ENCODE measurements at places on chromosomes 7 and 10.
A peak's percentile ranks its signal among the peaks of the same experiment; 100 is the strongest.

DNA sequence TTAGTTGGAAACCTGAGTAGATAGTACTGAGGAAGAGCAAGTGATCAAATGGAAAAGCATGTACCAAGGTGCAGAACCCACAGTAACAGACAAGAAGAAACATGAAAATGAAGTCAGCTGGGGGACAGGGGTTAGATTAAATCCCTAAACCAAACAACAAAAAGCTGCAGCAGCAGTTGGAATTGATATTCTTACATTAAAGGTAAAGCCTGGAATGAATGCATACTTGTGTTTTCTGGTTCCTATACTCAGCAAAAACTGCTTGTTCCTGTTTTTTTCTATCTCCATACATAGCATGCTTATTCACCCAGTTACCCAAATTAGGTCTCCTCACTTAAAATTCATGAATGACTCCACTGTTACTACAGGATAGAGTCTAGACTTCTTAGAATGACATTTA lies 92.4 kb downstream of the TPST1 start:
- no peak for DNase-seq

DNA sequence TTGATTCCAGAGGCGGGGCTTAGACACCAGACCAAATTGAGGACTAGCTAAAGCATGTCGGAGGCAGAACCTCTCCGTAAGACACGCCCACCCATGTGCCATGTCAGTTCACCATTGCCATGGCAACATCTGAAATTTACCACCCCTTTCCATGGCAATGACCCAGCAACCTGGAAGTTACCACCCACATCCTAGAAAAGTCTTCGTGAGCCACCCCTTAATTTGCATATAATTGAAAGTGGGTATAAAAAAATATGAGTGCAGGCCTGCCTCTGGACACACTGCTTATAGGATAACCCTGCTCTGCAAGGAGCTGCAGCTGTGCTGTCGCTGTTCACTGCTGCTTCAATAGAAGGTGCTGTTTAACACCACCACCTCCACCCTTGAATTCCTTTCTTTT lies 28.0 kb downstream of the TMEM270 start:
- no peak for DNase-seq

DNA sequence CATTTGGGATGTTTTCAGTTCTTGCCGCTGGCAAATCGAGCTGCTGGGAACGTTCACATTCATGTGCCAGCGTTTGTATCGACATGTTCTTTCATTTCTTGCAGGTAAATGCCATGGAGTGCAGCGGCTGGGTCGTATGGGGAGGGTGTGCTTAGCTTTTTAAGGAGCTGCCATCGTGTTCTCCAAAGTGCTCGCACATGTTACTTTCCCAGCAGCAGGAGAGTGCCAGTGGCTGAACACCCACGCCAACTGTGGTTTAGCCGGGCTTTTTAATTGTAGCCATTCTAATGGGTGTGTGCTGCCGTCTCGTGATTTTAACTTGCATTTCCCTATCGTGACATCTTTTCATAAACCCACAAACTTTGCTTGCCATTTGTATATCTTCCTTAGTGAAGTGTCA lies 11.6 kb upstream of the BNIP3 start:
- no peak for DNase-seq

GRCh38 chr7:149586646-149587645 lies 89.3 kb upstream of the ZNF746 start:
- DNase-seq = peak; percentile 72

Data from BJ (cell line).